ENCODE measurements at places on chromosomes 7 and 10. TPM values are rescaled to one million over a fixed set of nuclear protein-coding genes. Genes with fewer than 3 reads are reported as not detected.

- no peak for DNase-seq
Observed at GRCh38 chr7:104971290-104972071, 42.5 kb upstream of the KMT2E start.

GRCh38 chr7:50146692-50147091, 53.6 kb upstream of the ZPBP start:
- no peak for DNase-seq

- DNase-seq: peak; percentile 62
Observed at GRCh38 chr7:127792528-127793342, 140.7 kb downstream of the SND1 start.

- DNase-seq: no peak
Observed at GRCh38 chr10:95767884-95768556, 12.1 kb downstream of the ENTPD1 start.

DNA sequence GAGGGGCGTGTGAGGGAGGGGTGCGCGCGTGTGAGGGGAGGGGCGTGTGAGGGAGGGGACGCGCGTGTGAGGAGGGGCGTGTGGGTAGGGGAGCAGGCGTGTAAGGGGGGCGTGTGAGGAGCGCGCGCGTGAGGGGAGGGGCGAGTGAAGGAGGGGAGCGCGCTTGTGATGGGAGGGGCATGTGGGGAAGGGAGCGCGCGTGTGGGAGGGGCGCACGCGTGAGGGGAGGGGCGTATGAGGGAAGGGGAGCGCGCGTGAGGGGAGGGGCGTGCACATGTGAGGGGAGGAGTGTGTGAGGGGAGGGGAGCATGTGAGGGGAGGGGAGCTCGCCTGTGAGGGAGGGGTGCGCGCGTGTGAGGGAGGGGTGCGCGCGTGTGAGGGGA, 19.1 kb downstream of the MXI1 start:
- DNase-seq: peak; percentile 87

- DNase-seq: no peak
Observed at GRCh38 chr7:28423918-28424514, 11.7 kb downstream of the CREB5 start.

DNA sequence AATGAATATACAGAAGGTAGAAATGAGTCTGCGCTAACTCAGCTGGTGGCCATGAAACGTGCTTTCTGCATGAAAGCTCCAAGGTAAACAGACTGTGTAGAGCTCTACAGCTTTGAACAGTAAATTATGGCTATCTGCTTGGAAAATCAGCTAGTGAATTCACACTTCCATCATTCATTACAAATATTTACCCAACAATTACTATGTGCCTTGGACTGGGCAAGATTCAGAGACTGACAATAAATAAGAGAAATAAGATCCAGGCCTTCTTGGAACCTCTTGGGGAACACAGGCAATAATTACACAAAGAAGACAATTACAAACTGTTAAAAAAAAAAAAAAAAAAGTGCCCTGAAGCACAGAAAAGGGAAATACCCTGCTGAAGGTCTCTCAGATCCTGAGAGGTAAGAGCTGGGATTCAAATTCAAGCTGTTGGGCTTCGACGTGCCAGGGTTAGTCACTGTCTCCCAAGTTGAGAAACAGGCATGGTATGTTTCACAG, 15.8 kb downstream of the TSPAN12 start:
- DNase-seq: no peak

GRCh38 chr7:88169717-88170320, 50.0 kb downstream of the SRI start:
- no peak for DNase-seq

DNA sequence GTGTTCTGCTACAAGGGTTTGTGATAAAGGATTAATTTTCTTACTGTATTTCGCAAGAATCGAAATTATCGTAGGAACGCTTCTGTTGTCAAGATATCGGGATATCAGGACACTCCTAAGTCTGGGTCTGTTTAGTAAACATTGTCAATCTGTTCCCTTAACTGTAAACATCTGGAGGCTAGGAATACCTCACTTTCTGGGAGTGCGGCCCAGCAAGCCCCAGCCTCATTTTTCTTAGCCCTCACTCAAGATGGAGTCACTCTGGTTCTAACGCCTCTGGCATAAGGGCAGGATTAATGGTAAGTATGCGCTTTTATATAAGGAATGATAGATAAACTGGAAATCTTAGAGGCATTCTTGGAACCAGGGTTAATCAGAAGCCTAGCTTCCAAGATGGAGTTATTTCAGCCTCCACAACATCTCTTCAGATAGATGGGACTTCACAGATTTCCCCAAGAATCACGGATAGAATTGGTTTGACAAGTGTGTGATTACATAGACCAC, 30.1 kb upstream of the CCL24 start:
- DNase-seq: no peak

GRCh38 chr10:22345301-22346095, at the start of gene SPAG6:
TSS of gene SPAG6 (plus strand) at chr10:22345496. CDS start at chr10:22345612, 116 bp downstream.
- DNase-seq: peak; percentile 87

Gene COPG2
- total RNA-seq: 10.3 TPM

Gene STAG3
- 13.7 TPM for total RNA-seq

Gene SFRP4
- total RNA-seq: not detected

Gene TAF3
- total RNA-seq: 15.6 TPM

Gene SEMA3E
- total RNA-seq: not detected

Gene ATP6V0A4
- 0.98 TPM for total RNA-seq

Gene C10orf62
- total RNA-seq: not detected

Gene GPR26
- total RNA-seq: not detected

Gene FXYD4
- not detected for total RNA-seq

Gene ELFN1
- not detected for total RNA-seq

Gene PPP1R3C
- not detected for total RNA-seq
